ENCODE measurements at places on chromosomes 12 and 14.

DNA sequence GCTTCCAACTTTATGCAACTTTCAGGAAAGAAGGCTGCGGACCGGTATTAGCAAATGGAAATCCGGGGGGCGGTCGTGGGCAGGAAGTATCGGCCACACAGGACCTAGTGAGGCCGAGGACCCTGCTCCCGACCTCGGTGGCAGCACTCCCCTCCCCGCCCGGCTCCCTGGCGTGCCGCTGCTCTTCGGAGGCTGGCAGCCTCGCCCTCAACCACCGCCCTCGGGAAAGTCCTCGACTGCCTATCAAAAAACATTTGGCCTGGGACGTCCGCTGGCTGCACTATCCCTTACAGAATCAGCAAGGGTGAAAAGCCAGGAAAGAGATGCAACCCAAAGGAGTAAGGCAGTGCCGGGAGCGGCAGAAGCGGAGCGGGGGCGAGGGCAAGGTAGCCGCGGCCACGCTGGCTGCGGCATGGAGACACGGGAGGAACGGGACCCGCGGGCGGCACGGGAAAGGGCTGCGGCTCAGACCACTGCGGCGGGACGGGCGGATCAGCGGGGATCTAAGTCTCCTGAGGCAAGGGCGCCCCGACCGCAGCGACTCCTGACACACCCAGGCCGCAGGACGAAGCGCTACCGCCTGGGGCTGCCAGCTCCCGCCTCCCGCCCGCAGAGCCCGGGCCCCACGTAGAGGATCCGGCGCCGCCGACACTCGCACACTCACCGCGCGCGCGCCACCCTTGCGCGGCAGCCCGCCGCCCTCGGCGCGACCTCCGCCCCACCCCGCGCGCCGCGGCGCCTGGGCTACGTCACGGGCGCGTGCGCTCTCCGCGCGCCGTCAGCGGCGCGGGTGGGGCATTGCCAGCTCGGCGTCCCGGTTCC lies at the start of the genes BBOF1 and ENTPD5:
TSS of gene BBOF1 (plus strand) at position 764 of the 822 bp plus-strand sequence. CDS start 130 bp downstream, outside the sequence.
TSS of gene ENTPD5 (minus strand) at position 703 of the 822 bp plus-strand sequence. CDS start 31,186 bp downstream, outside the sequence.
- peak; percentile 65 for DNase-seq

DNA sequence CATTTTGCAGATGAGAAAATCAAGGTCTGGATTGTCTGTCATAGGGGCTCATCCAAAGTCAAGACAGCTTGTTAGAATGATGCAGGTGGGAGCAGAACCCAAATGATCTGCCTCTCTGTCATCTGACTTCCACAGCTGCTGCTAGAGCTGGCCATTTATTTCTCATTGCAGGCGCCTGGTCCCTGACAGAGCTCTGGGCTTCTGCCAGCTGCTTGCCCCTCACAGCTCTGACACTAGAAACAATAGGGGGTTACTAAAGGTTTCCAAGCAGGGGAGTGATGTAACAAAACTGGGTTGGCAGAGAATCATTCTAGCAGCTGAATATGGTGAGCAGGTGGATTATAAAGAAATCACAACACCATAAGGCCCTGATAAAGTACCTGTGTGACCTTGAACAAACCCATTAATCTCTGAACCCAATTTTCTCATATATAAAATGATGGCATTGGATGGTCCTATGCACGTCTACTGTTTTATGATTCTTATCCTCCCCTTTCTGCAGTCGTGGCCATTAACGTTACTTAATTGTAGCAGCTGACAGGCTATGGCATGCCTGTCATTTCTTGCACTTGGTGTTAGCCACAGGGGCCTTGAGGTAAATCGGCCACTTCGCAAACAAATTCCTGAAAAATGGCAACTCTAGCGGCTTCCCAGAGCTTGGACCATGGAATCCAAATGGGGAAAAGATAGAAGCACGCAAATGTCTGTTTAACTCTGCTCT lies 134.6 kb downstream of the RMST start:
- DNase-seq = peak; percentile 92

- DNase-seq = no peak
Observed at GRCh38 chr12:64624035-64624434, 13.7 kb downstream of the RASSF3 start.

DNA sequence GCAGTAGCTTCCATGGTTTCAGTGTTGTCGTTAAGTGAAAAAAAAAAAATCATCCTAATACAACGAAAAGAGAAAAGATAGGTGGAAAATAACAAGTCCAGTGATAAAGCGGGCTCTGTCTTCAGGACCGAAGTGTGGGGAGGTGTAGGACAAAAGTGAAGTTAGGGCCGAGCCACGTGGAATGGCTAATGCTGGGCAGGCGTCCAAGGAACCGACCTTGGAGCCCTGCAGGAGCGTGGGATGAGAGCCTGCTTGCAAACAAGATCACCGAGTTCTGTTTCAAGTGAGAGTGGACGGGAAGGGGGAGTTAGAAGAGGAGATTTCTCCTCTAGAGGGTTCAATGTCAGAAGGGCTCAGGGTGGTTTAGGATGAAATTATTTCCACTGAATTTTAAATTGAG lies 22.2 kb downstream of the A2ML1 start:
- no peak for DNase-seq
